Caco-2 (cell line): ENCODE measurements at places on chromosomes 7 and 10. TPM values are rescaled to one million over a fixed set of nuclear protein-coding genes. Genes with fewer than 3 reads are reported as not detected.

DNA sequence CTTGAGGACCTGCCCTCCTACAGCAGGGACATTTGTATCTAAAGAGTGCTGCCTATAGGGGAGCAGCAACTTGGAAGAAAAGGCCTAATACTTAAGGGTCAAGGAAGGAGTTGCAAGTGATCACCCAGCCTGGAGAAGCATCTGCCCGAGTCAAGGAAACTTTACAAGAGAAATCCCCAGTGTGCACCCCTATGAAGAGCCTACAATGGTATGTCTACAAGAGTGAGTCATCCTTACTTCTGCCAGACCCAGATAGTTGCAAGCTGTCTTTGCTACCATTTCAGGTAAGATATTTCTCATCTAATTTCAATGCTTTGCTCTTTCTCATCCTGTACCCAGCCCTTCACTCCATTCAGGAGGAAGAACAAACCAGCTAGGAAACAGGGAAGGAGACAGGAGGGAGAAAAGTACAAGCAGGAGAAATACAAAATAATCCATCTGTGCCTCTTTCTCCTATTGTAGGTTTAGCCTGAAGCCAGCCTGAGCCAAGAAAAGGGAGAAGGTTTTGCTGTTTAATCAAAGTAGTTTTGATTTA lies 34.4 kb upstream of the AGR3 start:
- DNase-seq: no peak

Gene CTAGE4
- total RNA-seq: not detected in 2 replicates

DNA sequence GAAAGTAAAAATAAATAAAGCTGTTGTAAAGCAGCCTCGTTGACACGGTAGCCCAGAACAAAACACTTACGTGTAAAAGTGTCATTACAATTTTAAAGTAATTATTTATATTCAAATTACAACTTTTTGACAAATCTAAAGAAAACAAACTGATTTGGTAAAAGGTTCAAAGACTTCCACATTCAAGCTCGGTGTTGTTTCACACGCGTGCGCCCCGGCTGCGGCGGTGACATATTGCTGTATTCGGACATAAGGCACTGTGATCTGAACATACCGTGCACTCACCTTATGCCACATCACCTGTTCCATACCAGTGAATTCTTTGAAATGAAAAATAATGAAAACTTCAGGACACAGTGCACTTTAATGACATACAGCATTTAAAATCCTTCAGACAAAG lies 36.9 kb upstream of the RHEB start:
- no peak for DNase-seq

Gene STN1
- 15.9 and 16.1 TPM in 2 replicates for total RNA-seq

- DNase-seq: no peak
Measured at GRCh38 chr7:126166645-126167044, 1086.1 kb downstream of the GRM8 start.

Gene TWIST1
- not detected in 2 replicates for total RNA-seq
